Stimulated activated CD8-positive, alpha-beta memory T cell treated with anti-CD3 and anti-CD28 coated beads, Interleukin-12 subunit alpha, Interleukin-12 subunit beta, amount 100 ng/mL, for 4 hours (primary cell): ENCODE measurements at places on chromosomes 4 and X.

DNA sequence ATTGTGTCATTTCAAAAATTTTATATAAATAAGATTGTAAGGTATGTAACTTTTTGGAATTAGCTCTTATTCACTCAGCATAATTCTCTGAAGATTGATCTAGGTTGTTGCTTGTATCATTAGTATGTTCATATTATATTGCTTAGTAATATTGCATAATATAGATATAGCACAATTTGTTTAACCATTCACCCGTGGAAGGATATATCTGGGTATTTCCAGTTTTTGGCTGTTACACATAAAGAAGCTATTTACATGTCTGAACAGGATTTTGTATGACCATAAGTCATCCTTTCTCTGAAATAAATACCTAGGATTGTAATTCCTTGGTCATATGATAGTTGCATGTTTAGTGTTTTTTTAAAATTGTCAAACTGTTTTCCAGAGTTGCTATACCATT is 82.5 kb downstream of the CPEB2 start:
- no peak for DNase-seq

DNA sequence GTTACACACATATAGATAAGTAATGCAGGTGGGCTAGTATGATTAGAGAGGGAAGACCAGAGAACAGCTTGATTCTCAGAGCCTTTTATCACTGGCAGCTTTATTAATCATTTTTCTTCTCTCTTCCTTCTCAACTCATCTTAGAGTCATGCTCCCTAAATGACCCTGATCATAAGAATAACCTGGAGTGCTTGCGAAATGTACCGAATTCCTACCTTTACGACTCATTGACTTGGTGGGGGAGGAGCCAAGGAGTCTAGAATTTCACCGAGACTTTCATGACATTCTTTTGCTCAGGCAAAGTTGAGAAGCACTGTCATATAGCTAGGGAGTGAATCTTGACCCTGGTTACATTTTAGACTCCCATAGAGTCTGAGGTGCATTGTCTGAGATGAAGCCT is 298.9 kb upstream of the PUDP start:
- DNase-seq: no peak

DNA sequence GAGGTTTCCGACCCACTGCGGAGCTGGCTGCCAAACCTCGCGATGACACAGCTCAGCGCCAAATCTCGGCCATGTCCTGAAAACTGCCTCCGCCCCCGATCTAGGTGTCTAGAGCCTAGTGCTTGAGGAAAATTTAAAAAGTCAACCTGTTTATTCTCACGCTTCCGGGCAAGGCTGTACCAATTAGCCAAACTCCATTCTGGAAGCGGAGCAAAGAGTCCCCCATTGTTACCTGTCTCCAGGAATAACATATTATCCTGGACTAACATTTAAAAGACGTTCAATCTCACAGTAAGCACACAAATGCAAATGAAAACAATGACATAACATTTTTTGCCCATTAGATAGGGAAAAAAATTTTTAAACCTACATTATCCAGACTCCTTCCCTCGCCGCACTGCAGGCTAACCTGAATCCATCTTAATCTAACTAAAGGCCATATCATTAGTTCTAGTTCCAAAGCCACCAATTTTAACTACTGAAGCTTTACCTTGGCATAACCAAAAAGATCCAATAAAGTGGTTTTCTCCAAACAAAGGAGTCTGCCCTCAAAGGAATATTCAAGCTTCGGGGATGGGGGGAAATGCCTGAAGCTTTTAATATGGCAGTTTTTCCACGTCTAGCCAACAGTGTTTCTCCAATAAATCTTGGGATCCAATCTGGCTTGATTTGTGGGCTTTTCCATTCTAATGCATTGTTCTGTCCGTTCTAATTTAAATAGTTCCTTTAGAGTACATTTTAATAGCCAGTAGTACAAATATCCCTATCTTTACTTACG is 1.9 kb downstream of the HUWE1 start:
- DNase-seq: peak; percentile 75

DNA sequence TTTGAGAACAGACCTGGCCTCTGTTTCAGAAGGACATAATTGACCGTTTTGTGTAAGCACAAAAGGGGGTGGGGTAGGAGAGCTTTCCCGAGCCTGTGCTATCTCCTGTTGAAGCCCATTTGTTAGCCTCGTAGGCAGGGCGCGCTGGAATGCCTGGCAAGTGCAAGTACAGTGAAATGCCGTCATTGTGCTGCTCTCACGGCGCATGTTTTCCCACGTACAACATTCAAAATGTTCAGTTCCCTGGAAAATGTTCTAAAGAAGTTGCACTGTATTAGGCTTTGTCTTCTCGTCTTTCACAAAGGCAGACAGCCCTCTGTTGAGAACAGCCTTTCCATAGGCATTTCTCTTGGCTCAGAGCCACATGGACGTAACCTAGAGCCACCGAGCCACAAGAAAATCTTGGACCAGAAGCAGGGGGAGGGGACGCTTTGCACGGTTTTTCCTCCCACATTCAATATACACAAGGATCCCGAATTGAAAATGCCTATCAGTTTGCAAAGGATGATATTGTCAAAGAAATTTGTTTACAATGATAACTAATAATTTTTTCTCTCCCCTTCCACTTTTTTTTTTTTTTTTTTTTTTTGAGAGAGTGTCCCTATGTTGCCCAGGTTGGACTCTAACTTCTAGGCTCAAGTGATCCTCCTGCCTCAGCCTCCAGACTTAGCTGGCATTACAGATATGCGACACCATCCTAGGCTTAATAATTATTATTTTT is 54.6 kb upstream of the RAPGEF2 start:
- no peak for DNase-seq

DNA sequence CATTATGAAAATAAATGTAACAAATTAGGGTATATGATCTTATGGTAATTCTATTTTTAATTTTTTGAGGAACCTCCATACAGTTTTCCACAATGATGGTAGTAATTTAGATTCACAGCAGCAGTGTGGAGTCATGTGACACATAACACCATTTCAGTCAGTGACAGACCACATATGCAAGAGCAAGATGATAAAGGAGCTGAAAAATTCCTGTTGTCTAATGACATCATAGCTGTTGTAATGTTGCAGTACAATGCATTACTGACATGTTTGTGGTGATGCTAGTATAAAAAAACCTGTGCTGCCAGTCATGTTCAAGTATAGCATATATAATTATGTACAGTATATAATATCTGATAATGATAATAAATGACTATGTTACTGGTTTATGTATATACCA is 28.5 kb downstream of the EMCN start:
- DNase-seq: no peak
